ENCODE measurements at places on chromosomes 1 and 21. TPM values are rescaled to one million over a fixed set of nuclear protein-coding genes. Genes with fewer than 3 reads are reported as not detected.

The CAMK1G gene
- total RNA-seq, result 0.83 TPM

The REN gene
- 0.54 TPM for total RNA-seq

GRCh38 chr1:24355466-24355865, 36.3 kb downstream of the GRHL3 start:
- DNase-seq, result no peak

DNA sequence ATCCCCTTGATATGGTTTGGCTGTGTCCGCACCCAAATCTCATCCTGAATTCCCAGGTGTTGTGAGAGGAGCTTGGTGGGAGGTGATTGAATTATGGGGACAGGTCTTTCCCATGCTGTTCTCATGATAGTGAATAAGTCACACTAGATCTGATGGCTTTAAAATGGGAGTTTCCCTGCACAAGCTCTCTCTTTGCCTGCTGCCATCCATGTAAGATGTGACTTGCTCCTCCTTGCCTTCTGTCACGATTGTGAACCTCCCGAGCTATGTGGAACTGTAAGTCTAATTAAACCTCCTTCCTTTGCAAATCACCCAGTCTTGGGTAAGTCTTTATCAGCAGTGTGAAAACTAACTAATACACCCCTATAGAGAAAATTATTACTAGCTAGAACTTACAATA, 959.5 kb upstream of the ADGRL2 start:
- no peak for DNase-seq

DNA sequence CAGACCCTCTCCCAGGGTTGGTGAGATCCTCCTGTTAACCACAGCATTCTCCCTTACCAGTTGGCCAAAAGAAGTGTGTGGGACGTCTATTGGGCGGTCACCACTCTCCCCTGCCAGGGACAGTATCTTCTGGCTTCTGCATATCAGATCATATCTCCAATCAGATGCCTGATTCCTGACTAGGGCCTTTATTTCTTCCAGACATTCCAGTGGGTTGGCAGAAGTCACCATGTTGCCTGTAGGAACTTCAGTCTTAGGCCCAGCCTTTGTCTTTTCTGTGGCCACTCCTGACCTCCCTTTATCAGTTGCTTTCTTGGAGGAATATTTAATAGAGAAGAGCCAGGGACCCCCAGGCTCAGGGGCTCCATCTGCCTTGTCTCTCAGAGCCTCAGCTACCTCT, 130.4 kb upstream of the F3 start:
- no peak for DNase-seq

GRCh38 chr1:199515261-199515660, 512.2 kb upstream of the NR5A2 start:
- DNase-seq, result no peak

Measured in IMR-90 (cell line).